Anterior cingulate cortex (tissue), 58 donors: ENCODE measurements at places on chromosomes 6 and 20.

DNA sequence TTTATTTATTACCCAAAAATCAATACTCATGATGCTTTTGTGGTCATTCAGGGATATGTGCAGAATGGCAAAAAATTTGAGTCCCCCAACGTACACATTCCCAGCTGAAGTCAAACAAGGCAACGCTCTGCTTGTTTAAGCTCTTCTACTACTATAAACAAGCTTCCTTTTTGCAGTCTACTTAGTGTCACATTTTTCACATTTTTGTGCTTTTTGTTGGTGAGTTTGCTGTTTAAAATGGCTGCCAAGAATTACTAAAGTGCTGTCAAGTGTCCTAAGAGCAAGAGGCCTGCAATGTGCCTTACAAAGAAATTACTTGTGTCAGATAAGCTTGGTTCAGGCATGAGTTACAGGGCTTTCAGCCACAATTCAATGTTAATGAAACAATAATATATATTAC is 2.1 kb downstream of the WFDC8 start:
- DNase-seq = no peak

GRCh38 chr6:38262026-38262425 is 377.7 kb downstream of the BTBD9 start:
- no peak for DNase-seq

- no peak for DNase-seq
Observed at GRCh38 chr6:112017169-112017568, 36.7 kb upstream of the CCN6 start.

DNA sequence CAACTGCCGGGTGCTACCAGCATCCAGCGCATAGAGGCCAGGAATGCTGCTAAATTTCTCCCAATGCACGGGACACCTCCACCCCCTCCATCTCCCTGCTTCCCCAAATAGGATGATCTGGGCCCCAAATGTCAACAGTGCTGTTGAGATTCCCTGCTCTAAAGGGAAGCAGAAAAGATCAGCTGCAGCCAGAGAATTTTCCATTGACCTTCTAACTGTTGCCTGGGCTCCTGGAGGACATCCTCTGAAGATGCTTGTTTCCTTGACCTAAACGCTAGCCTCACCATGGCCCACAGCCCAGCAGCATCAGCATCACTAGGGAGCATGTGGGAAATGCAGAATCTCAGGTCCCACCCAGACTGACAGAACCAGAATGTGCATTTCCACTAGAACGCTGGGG is 161.3 kb downstream of the GMPR start:
- no peak for DNase-seq

GRCh38 chr6:68333442-68333841 is 301.6 kb upstream of the ADGRB3 start:
- DNase-seq = no peak
